Renal cortical epithelial cell (primary cell): ENCODE measurements at places on chromosomes 3 and 15.
A peak's percentile ranks its signal among the peaks of the same experiment; 100 is the strongest.

DNA sequence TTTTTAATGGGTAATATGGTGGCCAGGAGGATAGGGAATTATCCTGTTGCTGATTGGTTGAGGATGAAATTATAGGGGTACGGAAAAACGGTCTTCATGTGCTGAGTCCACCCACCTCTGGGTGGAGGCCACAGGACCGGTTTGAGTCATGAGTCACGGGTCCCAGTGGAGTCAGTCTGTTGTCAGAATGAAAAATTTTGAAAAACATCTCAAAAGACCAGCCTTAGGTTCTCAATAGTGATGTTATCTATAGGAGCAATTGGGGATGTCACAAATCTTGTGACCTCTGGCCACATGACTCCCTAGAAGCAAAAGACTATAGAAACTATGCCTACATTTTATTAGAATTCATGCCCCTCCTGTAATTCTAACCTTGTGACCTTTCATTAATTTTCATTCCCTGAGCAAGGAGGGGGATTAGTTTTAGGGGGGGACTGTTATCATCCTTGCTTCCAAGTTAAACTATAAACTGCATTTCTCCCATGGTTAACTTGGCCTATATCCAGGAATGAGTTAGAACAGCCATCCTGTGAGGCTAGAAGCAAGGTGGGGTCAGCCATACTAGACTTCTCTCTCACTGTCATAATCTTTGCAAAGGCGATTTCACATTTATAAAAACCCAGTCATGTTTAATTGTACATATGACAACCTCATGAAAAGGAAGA, 101.2 kb downstream of the TCF12 start:
- DNase-seq: peak; percentile 30

- no peak for DNase-seq
These were observed 105.3 kb upstream of the LINGO1 start for GRCh38 chr15:77738038-77738370.

GRCh38 chr3:192128922-192129321, 598.4 kb downstream of the FGF12 start:
- DNase-seq: no peak

- DNase-seq: no peak
These were observed 44.6 kb upstream of the LMCD1 start for GRCh38 chr3:8457039-8457438.
